ENCODE measurements at places on chromosomes 12 and 14. TPM values are rescaled to one million over a fixed set of nuclear protein-coding genes. Genes with fewer than 3 reads are reported as not detected.
A peak's percentile ranks its signal among the peaks of the same experiment; 100 is the strongest.

- no peak for DNase-seq
Measured at GRCh38 chr12:13176256-13176655, 20.3 kb upstream of the EMP1 start.

DNA sequence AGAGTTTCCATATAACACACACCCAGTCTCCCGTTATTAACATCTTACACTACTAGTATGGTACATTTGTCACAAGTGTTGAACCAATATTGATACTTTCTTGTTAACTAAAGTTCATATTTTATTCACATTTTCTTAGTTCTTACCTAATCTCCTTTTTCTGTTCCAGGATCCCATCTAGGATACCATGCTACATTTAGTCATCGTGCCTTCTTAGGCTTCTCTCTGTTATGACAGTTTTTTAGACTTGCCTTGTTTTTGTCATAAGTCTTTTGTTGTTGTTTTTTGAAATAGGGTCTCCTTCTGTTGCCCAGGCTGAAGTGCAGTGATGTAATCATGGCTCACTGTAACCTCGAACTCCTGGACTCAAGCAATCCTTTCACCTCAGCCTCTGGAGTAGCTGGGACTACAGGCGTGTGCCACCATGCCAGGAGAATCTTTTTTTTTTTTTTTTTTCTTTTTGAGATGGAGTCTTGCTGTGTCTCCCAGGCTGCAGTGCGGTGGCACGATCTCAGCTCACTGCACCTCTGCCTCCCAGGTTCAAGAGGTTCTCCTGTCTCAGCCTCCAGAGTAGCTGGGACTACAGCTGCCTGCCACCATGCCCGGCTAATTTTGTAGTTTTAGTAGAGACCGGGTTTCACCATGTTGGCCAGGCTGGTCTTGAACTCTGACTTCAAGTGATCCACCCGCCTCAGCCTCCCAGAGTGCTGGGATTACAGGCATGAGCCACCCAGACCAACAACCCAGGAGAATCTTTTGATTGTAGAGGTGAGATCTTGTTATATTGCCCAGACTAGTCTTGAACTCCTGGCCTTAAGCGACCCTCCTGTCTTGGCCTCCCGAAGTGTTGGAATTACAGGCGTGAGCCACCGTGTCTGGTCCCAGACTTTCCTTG lies 59.1 kb upstream of the HECTD1 start:
- DNase-seq, result no peak

DNA sequence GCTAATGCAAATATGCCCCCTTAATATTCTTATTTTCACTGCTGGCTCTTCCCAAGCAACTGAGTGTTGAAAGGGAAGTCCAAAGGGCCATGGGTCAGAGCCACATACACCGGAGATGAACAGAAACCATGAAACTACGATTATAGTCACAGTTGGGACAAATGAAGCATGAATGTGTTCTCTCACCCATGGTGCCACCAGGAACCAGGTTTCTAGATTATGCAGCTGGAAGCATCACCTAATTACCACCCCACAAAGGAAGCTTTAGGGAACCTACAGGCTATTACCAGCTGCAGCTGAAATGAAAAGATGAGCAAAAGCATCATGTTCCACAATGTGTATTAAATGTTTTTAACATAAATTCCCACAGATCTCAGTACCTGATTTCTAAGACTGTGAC lies 15.4 kb downstream of the TMTC1 start:
- no peak for DNase-seq

DNA sequence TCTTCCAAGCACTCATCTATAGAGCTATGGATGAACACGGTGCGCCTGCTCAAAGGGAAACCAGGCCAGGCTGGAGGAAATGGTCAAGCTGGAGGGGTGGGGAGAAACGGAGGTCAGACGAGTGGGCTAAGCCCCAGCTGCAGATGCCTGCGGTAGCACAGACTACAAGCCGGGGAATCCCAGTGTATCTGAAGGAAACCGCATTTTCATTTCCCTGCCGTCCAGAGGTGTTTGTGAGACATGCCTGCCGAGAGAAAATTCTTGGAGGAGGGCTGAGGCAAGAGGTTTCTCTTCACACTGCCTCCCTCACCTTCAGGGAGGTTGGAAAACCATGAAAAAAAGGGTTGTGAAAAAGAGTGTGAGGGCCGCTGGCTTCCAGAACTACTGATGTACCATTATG lies 102.0 kb upstream of the FOXN3 start:
- DNase-seq, result no peak

DNA sequence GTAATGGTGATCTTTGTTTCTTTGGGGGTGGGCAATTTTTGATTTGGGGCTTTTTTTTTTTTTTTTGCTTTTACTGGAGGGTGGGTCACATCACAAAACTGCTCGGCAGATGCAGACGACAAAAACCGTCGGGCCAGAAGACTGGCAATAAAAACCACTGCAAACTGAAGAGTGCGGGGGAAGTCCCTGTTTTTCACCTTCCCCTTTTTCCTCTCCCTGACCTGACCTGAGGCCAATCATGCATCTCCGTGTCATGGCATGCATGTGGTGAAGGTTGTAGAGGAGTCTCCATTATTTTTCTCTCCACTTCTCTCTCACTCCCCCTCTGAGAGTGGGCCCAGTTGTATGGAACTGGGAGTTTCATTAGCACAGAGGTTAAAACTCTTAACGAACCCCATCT lies 57.5 kb downstream of the AP5M1 start:
- no peak for DNase-seq

DNA sequence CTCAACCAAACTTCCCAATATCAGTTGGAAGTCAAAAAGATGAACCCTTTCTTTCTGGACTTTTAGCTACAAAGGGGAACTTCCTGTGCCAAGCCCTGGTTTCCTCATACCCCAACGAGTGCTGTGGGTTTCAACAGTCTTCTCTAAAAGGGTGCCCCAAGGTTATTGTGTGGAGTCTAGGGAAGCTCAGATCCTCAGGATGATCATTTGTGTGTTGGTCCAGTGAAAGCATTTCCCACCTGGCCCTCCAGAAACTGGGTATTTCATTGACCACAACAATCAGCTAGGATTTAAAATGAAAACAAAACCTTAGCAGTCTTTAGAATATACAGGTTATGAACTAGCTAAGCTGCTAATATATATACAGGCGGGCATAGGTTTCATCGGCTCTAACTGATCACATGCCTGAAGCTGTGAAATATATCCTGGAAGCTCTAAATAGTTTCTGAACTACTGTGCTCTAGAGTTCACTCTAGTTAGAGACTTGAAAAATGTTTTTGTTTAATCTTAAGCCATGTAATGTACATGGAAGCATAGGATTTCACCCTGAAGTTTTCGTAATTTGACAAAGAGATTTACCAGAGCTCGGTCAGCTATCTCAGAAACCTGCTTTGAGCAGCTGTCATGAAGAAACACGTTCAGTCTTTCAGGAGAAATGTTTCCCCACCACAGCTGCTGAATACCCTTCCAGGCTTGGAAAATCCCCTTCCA lies 29.6 kb downstream of the P2RX4 start:
- no peak for DNase-seq

- DNase-seq, result peak; percentile 12
Measured at GRCh38 chr12:102740141-102740955, 176.7 kb downstream of the PAH start.

GRCh38 chr12:54759751-54760150 lies 94.6 kb upstream of the MUCL1 start:
- peak; percentile 24 for DNase-seq

- DNase-seq, result peak; percentile 72
Measured at GRCh38 chr14:71855399-71856036, 76.7 kb upstream of the RGS6 start.

GRCh38 chr12:120067084-120067869 lies 49.3 kb downstream of the RAB35 start:
- no peak for DNase-seq

DNA sequence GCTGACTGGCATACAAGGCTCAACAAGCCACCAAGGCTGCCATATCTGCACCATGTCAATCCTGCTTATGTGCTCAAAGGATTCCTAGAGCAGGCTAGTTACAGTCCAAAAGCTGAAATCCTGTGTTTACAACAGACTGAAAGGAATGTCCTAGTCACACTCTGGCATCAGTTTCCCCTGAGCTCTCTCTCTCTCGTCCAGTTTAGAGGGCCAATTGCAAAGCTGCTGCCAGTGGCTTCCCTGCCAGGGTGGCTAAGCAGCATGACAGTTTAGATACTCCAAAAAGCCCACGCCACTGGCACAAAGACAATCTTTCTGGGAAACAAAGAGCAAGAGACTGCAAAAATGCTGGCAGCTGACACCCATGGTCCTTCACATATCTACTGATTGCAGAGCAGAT lies 392.1 kb downstream of the RPS29 start:
- DNase-seq, result no peak

- DNase-seq, result peak; percentile 18
Measured at GRCh38 chr12:28780096-28780495, 369.0 kb upstream of the FAR2 start.

GRCh38 chr12:107761502-107761904 lies 566 bp upstream of the PRDM4 start:
- no peak for DNase-seq

- peak; percentile 94 for DNase-seq
Measured at GRCh38 chr12:76026643-76027063, 4.9 kb downstream of the PHLDA1 start.

- peak; percentile 28 for DNase-seq
Measured at GRCh38 chr12:62258941-62259630, 1.1 kb upstream of the USP15 start.

DNA sequence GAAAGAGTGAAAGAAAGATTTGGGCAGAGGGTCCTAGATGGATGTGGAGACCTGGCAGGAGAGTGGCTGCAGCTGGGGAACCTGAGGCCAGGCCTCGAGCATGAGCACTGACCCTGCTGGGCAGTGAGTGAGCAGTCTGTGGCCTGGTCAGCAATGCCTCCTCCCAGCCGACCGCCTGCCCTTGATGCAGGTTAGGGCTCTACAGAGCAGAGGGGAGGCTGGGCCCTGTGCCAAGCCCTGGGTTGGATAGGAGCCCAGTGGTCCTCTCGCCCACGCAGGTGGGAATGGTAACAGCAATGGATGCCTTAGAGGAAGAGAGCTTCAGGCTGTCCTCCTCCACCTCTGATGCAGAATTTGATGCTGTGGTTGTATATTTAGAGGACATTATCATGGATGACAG lies 59.8 kb downstream of the RAB35 start:
- DNase-seq, result no peak

DNA sequence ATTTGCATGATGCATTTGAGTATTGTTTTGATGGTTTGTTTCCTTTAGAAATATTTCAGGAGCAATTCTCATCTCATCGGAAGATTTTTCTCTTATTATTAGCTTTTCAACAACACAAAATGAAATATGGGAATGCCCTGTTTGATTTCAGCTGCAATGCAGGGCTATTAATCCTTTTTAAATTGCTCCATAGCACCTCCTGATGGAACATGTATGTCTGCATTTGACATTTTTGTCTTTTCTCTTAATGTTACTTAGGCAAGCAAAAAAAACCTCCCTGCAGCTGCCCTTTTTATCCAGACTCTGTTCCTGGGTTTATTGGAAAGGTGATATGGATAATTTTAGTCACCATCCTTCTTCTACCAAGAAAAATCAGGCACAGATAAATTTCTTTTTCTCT lies 895.8 kb downstream of the RPS29 start:
- DNase-seq, result no peak

GRCh38 chr12:53999559-54000115 lies 324 bp upstream of the HOXC9 start:
- DNase-seq, result no peak

GRCh38 chr12:5035618-5036017 lies 8.1 kb upstream of the KCNA5 start:
- no peak for DNase-seq

Gene OR4E2
- not detected for total RNA-seq

Gene DIABLO
- 53.6 TPM for total RNA-seq

Gene ERP27
- total RNA-seq, result not detected

Gene ERC1
- total RNA-seq, result 17.2 TPM

Gene ACSM4
- not detected for total RNA-seq

Gene HSPB8
- total RNA-seq, result 1.4 TPM

Gene TPPP2
- total RNA-seq, result not detected

Gene RERG
- total RNA-seq, result not detected

Gene TBX5
- not detected for total RNA-seq

Gene C1QL4
- total RNA-seq, result not detected

Measured in lung microvascular endothelial cell (primary cell).